Activated B cell treated with CpG ODN at 0.5 μM for 24 hours (primary cell): ENCODE measurements at places on chromosomes 7 and 10. TPM values are rescaled to one million over a fixed set of nuclear protein-coding genes. Genes with fewer than 3 reads are reported as not detected.

The RARRES2 gene
- total RNA-seq = not detected in 2 replicates

The PPP1R17 gene
- not detected in 2 replicates for total RNA-seq

DNA sequence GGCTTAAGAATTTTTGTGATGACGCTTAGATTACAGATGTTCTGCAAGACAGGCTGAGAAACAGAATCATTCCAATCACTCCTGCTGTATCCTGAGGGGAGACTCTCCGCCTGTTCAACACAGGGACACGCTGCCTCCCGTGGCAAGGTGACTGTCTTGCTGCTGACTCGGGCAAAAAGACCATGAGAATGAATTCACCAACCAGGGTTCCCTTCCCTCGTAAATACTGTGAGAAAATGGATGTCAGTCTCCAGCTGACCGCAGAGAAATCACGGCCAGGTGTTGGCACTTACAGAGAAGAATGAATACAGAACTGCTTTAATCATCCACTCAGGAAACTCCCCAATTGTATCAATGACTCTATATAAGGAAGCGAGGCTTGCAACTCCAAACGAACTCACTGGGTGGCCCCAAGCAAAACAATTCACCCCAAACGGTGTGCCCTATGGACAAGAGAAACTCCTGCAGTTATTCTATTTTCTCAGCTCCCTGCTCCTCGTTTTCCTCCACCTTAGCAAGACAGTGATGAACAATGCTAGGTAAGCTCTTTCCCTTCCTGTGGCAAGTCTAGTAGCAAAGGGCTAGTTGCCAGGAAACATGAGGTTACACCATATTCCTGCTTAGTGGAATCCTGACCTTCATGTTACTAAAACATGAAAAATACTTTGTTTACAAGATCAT is 22.8 kb downstream of the GNA12 start:
- no peak for DNase-seq

GRCh38 chr7:29839302-29839701 is 33.0 kb downstream of the WIPF3 start:
- DNase-seq = no peak
